ENCODE measurements at places on chromosomes 5 and 9. TPM values are rescaled to one million over a fixed set of nuclear protein-coding genes. Genes with fewer than 3 reads are reported as not detected.

GRCh38 chr5:125409234-125409860, 662.9 kb upstream of the ZNF608 start:
- DNase-seq, result no peak

DNA sequence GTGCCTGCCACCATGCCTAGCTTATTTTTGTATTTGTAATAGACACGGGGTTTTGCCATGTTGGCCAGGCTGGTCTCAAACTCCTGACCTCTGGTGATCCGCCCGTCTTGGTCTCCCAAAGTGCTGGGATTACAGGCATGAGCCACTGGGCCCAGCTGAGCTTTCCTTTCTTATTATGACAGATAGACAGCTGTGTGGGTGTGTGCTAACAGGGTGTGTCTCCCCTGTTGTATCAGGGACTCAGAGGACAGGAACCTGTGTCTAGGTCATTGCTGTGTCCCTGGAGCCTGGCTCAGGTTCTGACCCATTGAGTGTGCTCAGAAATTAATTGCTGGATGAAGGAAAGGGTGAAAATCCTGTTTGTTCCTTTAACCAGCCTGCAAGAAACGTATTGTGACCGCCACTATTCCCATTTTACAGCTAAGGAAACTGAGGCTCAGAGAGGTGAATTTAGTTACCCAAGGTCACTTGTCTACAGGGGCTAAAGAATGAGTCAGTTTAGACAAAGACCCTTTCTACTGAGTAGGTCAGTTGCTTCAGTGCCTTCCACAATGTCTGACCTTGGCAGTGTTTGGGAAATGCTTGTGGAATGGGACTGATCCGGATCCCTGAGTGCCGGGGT, 16.8 kb downstream of the NCS1 start:
- DNase-seq, result no peak

The SPINK1 gene
- 1,081 TPM for total RNA-seq

GRCh38 chr5:170143091-170143490, 37.4 kb downstream of the FOXI1 start:
- DNase-seq, result no peak

DNA sequence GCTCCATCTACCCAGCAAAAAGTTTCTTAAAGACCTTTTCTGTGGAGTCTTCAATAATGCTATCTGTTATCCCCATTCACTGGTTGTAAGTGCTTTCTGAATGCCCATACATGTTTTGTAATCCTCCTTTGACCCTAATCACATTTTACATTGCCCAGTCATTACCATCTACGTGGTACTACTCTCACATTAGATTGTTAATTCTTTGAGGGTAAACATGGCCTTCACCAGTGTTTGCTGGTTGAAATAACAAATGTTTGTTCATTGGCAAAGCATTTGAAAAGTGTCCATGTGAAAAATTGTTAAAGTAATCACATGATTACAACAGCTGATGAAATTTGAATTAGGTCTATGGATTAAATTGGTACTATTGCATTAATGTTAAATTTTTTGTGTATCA, 31.8 kb downstream of the MEGF10 start:
- no peak for DNase-seq

DNA sequence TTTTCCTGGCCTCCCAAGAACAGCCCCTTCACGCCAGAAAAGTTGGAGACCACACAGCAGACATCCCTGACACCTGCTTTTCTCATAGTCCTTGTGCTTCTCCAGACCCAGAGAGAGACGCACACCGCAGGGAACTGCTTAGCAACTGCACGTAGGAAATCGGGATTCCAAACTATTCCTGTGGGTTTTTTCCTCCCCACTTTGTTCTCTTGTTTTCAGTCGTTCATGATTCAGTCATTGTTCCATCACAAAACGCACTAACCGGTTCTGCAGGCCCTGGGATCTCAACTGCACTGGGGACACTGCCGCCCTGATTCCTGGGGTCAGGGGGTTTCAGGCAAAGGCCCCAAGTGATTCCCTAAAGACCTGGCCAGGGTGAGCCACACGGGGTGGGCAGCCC, 588.0 kb upstream of the KLF4 start:
- DNase-seq, result no peak

DNA sequence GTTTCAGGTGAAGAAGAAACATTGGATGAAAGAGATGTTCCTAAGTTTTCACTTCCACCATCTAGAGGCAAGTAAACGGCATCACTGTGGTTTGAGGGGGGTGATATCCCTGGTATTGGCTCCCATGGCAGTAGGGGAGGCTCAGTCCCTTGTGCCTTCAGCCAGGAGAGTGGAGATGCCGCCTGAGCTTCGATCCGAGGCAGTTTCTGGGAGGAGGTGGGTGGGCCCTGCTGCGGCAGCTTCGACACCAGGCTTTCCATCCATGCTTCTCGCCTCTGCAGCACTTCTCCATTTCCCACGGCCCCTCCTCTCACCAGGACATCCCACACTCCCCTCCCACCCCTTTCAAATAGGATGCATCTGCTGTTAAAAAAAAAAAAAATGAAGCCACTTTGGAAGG, 258.3 kb downstream of the GADD45G start:
- no peak for DNase-seq

The GARIN3 gene
- total RNA-seq, result not detected

The TSSK1B gene
- not detected for total RNA-seq

- no peak for DNase-seq
These were observed 71.0 kb upstream of the PLPP6 start for GRCh38 chr9:4591123-4591500.

DNA sequence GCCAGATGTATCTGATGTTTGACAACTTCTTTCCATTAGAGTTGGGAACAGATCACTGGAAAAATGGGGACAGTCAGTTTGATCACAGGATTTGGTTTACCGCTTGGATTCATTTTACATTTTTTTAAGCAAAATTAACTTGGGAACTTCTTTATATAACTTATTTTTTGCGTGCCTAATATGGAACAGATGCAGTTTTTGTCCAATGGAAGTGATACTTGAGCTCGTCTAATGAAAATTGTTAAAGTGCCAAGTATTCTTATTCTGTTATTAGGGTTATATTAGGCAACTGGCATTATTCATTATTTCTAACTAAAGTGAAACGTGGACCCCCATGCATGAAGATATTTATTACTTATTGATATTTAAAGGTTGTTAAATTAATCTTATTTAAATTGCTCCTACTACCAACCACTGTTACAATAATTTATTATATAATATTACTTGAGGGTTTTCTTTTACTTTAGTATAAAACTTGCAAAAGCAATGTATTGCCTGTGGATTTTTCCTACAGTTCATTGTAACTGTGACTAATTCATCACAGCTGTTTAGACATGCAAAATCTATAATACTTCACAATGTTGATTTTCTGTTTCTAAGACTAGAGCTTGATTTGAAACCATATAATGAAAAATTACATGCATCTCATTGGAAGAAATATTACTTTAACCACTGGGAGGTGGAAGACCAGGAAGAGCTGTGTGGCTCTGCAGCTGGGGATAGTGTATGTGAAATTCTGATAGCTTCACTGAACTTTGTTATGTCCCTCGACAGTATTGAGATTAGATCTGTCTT, 787.3 kb upstream of the WWC1 start:
- DNase-seq, result no peak

The SLCO4C1 gene
- 2.6 TPM for total RNA-seq

The CAST gene
- total RNA-seq, result 348 TPM

The PAIP2 gene
- total RNA-seq, result 85.1 TPM

GRCh38 chr9:108244686-108245085, 611.1 kb downstream of the ACTL7B start:
- DNase-seq, result no peak

- DNase-seq, result no peak
These were observed 6.0 kb downstream of the RPL12 start for GRCh38 chr9:127444921-127445850.

The DBH gene
- total RNA-seq, result not detected

The SLIT3 gene
- 25.5 TPM for total RNA-seq

- DNase-seq, result no peak
These were observed 35.7 kb upstream of the SLC36A2 start for GRCh38 chr5:151383011-151383410.

DNA sequence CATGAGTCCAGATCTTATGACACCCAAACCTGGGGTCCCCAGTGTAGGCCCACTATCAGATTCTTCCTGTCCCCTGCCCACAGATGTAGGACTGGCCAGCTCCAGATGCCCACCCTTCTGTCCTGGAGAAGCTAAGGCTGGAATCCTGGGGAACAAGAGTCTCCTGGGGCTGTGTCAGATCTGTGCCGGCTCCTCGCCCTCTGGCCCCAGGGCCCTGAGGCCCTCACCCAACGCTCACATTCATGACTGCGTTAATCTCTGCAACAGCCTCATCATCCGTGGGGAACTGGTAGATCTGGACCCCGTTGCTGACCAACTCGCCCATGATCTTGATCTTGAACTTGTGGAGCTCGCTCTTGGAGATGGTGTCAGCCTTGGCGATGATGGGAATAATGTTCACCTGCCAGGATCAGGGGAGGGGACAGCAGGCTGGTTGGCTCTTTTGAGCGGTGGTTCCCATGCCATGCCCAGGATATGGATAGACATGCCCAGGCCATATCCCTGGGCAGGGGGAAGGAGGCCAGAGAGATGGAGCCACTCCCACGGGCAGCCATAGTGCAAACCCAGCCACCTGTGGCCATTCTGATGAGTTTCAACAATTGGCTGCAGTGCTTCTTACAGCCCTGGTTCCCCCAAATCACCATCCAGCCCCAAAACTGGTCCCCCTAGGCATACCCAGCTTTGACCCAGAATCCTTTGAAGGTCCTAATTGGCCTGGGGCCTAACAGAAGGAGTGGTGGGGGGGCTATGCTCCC, 14.6 kb downstream of the SEPTIN8 start:
- no peak for DNase-seq

The CCL27 gene
- not detected for total RNA-seq

GRCh38 chr5:42500003-42500599, 76.9 kb downstream of the GHR start:
- DNase-seq, result no peak

The SHROOM1 gene
- 63.0 TPM for total RNA-seq

The ARRDC3 gene
- total RNA-seq, result 38.0 TPM

The NOXA1 gene
- total RNA-seq, result 27.2 TPM

DNA sequence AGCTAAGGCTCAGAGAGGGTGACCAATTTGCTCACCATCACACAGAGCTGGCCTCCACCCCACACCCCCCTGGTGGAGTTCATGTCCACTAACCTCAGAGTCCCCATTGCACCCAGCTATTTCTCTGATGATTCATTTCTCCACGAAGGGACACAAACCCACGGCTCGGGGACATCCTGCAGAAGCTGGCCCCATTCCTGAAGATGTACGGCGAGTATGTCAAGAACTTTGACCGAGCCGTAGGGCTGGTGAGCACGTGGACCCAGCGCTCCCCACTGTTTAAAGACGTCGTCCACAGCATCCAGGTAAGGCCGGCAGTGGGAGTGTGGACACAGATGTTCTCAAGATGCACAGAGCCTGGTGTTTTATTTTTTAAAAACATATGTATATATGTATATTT, 52.6 kb upstream of the SUSD3 start:
- no peak for DNase-seq

GRCh38 chr9:137745541-137745991, 126.8 kb downstream of the EHMT1 start:
- DNase-seq, result no peak

DNA sequence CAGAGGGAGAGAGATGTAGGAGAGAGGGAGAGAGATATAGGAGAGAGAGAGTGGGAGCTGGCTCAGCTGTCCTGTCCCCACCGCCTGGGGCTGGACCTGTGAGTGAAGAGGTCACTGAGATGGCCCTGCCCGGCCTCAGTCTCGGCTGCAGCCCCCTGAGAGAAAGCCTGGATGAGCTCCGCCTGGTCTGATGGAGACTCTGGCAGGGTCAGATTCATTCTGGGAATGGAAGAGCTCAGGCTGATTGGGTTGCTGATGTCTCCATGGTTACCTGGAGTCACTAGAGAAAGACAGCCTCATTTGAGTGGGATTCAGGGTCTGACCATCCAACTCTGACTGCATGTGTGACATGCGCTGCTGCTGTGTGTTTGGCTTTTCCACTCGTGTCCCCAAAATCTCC, 27.1 kb upstream of the SEMA4D start:
- no peak for DNase-seq

The ABO gene
- total RNA-seq, result 102 TPM

DNA sequence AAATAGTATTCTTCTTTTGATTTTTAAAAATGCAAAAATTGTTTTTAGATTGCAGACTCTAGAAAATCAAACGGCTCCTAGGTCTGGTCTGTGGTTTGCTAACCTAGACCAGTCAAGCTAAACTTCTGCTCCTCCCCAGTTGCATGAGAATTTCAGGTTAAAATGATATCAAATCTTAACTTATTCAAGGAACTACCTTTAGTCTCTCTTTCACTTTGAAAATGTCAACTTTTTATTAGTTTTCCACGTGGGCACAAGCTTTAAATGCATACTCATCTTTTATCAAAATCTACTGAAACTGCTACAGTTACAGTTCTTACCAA, 8.8 kb downstream of the CAMK4 start:
- no peak for DNase-seq

GRCh38 chr9:35164711-35165110, 2.9 kb downstream of the UNC13B start:
- DNase-seq, result no peak

The RALGDS gene
- total RNA-seq, result 59.4 TPM

The TMEM250 gene
- 52.0 TPM for total RNA-seq

GRCh38 chr5:172379481-172379880, 74.8 kb downstream of the SH3PXD2B start:
- no peak for DNase-seq

- no peak for DNase-seq
These were observed 17.6 kb upstream of the NANS start for GRCh38 chr9:98038958-98039357.

DNA sequence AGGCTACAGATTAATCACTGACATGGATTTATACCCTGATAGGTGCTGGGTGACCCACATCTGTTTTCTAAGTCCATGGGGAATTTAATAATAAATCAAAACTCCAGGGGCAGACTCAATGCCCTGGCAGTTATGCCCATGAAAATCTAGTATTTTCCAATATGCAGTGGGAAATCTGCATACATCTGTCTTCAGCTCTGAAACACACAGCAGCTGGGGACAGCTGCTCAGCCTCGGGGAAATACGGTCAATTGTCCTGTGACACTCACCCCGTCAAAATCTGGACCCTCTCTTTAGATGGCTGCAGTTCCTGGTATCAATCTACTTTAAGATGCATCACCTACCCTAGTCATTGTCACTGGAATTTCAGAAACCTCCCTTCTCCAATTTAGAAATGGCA, 12.7 kb upstream of the C1QTNF3 start:
- no peak for DNase-seq

The FAXDC2 gene
- total RNA-seq, result 55.9 TPM

GRCh38 chr5:164119806-164120447, 614.5 kb downstream of the MAT2B start:
- no peak for DNase-seq

DNA sequence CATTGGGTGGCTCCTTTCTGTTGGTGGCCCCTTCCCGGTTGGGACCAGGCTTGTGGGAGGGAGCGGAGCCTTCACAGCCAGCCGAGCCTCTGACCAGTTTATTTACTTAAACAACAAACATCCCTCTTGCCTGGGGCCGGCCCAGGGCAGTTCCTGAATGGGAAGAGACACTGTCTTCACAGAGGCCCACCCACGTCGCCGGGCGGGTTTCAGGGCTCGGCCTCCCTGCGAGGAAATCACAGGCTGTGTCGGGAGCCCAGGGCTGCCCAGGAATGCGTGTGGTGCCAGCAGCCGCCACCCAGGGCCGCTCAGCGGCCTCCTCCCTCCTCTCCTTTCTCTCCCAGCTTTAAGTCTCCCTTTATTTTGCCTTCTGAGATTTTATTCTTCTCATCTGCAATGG, 132.5 kb downstream of the HSD17B3 start:
- DNase-seq, result peak; percentile 74

The LCN10 gene
- 0.12 TPM for total RNA-seq

- peak; percentile 5 for DNase-seq
These were observed 41.6 kb downstream of the FOCAD start for GRCh38 chr9:20725675-20726074.

GRCh38 chr9:134991808-134992754, 74.4 kb upstream of the FCN1 start:
- no peak for DNase-seq

The RLN2 gene
- 0.32 TPM for total RNA-seq

Measured in mucosa of descending colon (tissue), 3 donors.